ENCODE measurements at places on chromosomes 3 and 15.

GRCh38 chr3:106268696-106269095 lies 399.9 kb upstream of the CBLB start:
- DNase-seq, result no peak

- no peak for DNase-seq
Observed at GRCh38 chr15:59274126-59274970, 67.7 kb downstream of the LDHAL6B start.

DNA sequence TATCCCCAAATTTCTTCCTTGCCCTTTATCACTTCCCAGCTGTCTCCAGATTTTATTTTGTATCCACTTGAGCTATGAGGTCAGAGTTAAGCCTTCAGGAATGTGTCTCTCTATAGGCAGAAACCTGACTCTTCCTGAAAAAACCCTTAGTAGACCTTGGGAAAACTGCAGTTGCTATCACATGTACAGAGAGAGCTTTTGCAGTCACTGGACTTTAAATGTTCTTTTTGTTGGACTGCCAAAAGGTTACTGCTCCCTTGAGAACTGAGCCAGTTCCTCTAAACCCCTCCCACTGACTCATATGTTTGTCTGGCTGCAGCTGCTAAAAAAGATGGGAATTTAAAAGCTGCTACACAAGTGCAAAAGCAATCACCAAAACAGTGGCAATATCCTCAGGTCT lies 169.1 kb upstream of the CCDC54 start:
- no peak for DNase-seq

- DNase-seq, result no peak
Observed at GRCh38 chr3:50123394-50124051, 31.6 kb upstream of the SEMA3F start.

DNA sequence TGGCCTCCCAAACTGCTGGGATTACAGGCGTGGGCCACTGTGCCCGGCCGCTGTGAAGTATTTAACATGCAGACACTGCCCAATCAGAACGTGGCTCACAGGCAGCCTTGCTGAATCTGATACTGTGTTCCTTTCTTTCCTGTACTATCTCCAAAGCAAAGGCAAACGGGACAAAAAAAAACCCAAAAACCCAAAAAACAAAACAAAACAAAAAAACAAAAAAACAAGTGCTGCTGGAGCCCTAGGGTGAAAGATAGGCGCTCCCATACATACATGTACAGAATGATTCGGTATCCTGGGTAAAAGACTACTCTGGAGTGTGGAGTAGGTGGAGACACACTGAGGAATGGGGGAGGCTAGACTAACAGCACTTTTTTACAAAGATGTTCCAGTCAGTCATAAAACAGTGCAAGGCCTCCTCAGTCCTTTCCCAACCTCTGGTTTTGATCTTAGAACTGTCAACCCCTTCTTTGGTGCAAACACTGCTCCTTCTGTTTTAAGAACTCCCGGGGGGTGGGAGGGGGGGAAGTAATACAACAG lies 7.7 kb upstream of the MAP1A start:
- DNase-seq, result peak; percentile 63

DNA sequence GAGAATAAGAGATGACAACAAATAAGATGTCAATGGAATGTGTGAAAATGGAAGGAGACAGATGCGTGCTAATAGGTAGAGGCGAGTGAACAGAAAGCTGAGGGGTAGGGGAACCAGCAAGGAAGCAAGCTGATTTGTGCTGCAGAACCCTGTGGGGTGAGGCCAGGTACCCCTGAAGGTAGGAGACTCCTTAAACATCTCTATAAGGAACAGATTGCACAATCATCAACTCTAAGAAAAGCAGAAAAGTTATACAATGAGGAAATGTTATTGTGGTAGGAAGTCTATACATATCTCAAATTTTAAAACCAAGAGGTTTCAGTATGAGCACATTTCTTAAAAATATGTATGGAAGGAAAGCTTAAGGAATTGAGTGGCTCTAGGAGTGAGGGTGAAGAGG lies 315.0 kb upstream of the TPM1 start:
- no peak for DNase-seq

- DNase-seq, result no peak
Observed at GRCh38 chr3:133747907-133748639, 1.9 kb downstream of the TF start.

GRCh38 chr15:63605816-63606215 lies 8.6 kb downstream of the FBXL22 start:
- DNase-seq, result no peak

DNA sequence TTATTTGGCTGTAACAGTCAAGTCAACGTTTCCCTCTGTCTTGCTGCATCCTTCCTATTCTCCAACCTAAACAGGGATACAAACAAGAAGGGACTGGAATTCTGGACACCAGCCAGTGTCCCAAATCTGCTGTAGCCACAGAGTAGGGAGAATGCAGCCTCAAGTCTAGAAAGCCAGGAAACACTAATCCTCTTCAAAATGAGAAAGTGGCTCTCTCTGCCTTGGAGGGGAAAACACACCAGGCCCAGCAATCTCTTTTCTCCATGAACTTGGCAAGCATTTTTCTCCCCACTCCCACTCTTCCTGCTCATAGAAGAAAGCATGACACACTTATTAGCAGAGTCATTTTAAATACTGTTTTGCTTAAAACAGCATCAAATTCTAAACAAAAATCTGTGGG lies 781.7 kb downstream of the SQOR start:
- no peak for DNase-seq

- DNase-seq, result no peak
Observed at GRCh38 chr15:89172921-89173320, 48.5 kb downstream of the RLBP1 start.

DNA sequence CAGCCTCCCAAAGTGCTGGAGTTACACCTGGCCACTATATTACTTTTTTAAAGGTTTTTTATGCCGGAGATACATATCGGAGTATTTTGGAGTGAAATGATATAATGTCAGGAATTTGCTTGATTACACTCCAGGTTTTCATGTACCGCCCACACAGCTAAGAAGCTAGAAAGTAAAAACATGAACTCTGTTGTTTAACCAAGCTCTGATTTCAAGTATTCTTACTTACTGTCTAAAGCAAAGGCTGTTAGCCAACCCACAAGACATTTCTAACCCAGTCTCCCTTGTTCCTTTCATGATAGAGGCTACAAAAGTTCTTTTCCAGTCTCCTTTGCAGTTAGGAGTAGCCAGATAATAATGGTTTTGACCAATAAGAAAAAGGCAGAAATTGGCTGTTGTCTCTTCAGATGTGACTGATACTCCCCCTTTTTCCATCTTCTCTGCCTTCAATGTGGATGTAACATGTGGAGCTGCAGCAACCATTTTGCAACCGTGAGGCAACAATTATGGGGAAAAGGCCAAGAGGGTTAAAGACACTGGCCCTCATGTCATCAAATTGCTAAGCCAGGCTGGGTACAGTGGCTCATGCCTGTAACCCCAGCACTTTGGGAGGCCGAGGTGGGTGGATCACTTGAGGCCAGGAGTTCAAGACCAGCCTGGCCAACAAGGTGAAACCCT lies 6.1 kb upstream of the CP start:
- no peak for DNase-seq

DNA sequence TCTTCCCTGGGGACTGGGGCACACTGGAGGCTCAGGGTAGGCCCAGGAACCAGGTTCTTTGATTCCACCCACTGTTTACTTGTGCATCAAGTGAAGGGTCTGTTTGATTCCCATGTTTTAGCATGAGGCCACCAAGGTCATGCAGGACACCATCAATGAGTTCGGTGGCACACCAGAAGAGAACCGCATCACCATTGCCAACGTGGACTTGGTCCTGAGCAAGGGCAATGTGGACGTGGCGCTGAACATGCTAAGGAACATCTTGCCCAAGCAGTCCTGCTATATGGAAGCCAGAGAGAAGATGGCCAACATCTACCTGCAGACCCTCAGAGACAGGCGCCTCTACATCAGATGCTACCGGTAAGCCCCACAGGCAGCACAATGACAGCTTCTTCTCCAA lies 21.5 kb downstream of the TTC21A start:
- no peak for DNase-seq

GRCh38 chr15:52656412-52656811 lies 22.8 kb downstream of the ATOSA start:
- no peak for DNase-seq

DNA sequence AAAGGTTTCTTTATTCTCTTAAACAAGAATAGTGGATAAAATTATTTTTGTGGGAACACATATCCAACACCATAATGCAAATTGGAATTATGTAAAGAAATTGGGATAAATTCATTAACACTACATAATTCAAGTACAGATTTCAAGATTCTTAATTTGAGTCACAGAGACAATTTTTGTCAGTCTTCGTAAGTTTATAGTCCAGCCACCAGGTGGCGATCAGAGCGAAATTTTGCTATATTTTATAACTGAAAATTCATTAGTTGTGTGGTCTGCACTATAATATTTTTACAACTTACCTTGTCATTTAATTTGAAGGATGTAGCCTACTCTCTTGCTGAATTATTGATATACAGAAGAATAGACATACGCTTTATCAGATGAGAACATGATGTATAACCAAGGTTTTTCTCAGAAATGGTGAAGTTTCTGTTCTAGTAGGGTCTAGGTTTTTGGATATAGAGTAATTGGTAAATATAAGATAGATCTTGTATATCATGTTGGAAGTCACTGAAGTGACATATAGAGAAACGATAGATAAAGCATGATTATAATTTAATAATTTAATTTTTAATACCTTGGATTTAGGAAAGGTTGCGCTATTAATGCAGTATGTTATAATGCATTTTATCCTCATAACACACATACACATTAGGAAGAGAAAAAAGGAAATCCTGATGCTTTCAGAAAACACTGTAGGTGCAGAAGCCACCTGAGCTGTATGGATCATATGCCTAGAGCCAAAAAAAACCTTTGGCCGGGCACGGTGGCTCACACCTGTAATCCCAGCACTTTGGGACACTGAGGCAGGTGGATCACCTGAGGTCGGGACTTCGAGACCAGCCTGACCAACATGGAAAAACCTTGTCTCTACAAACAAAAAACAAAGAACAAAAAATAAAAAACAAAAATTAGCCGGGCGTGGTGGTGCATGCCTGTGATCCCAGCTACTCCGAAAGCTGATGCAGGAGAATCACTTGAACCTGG lies 31.7 kb downstream of the PLSCR4 start:
- DNase-seq, result peak; percentile 73

DNA sequence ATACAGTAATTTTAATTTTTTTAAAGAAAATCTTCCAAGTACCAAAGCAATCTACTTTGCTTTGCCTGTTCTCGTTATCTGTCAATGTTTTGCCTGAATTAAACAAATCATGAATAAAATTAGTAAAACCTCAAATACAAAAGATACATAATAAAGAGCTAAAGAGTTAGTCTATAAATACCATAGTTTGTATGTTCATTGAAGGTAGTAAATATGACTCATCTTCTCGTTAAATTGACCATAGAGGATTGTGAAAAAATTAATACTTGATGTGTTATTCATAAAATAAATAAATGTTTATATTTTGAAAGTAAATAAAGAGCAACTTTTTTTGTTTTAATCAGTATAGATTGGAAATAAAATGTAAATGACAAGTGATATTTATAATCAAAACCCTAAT lies 246.5 kb upstream of the PLSCR5 start:
- DNase-seq, result no peak

GRCh38 chr3:134709076-134709475 lies 58.3 kb upstream of the KY start:
- DNase-seq, result no peak

GRCh38 chr3:134598763-134599545 lies 51.9 kb downstream of the KY start:
- DNase-seq, result no peak

- peak; percentile 26 for DNase-seq
Observed at GRCh38 chr3:125684199-125684598, 88.9 kb upstream of the OSBPL11 start.

GRCh38 chr3:24725514-24726255 lies 231.0 kb upstream of the THRB start:
- DNase-seq, result no peak

DNA sequence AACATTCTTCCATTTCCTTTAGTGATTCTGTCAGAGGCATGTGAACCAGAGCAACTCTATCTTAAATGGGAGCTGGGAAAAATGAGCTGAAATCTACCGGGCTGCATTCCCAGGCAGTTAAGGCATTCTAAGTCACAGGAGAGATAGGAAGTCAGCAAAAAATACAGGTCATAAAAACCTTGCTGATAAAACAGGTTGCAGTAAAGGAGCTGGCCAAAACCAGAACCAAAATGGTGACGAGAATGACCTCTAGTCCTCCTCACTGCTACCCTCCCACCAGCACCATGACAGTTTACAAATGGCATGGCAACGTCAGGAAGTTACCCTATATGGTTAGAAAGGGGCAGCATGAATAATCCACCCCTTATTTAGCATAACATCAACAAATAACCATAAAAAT lies 66.4 kb downstream of the B3GALNT1 start:
- DNase-seq, result no peak

GRCh38 chr3:196624067-196624790 lies 15.3 kb upstream of the NRROS start:
- DNase-seq, result peak; percentile 44
